CD4-positive, CD25-positive, alpha-beta regulatory T cell (primary cell): ENCODE measurements at places on chromosomes 16 and 17.

- peaks cover 48% of the 10 kb centered on the region for H3K4me1 ChIP-seq
- H3K36me3 ChIP-seq, result peaks cover 18% of the 10 kb centered on the region
- peak; percentile 96 for DNase-seq
- peak overlapping the region; percentile 32 for H3K4me3 ChIP-seq
- no peaks in the 10 kb centered on the region for H3K27me3 ChIP-seq
Observed at GRCh38 chr17:75036643-75037268, 10.0 kb downstream of the ATP5PD start.

DNA sequence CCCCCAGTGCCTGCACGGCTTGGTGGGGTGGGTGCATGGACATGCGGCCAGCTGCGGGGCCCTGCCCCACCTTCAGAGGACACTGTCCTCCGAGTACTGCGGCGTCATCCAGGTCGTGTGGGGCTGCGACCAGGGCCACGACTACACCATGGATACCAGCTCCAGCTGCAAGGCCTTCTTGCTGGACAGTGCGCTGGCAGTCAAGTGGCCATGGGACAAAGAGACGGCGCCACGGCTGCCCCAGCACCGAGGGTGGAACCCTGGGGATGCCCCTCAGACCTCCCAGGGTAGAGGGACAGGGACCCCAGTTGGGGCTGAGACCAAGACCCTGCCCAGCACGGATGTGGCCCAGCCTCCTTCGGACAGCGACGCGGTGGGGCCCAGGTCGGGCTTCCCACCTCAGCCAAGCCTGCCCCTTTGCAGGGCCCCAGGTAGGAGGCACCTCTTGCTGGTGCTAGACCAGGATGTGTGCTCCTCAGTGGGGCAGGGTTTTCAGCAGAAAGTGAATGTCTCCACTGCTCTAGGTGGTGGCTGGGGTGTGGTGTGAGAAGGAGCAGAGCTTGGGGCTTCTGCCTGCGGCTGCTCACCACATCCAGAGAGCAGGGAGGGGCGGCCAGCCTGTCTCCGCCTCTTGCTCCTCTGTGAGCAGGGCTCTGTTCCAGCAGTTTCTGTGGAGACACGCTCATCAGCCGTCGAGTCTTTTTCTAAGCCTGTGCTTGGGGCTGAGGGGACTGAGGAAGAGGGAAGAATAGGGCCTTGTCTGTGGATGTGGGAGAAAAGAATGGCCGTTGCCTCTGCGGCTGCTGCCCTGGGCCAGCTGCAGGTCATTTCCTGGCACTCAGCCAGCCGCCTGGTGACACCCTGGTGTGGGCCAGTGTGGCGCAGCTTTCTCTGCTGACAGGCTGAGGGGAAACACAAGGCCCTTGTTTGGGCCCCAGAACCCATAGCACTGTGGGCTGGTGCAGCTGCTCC, 2.2 kb downstream of the ZNF276 start:
- H3K36me3 ChIP-seq, result peaks cover 39% of the 10 kb centered on the region
- H3K27me3 ChIP-seq, result no peaks in the 10 kb centered on the region
- H3K27ac ChIP-seq, result peak overlapping the region; percentile 89
- peak overlapping the region; percentile 75 for H3K4me3 ChIP-seq
- peak; percentile 85 for DNase-seq

- H3K27ac ChIP-seq, result peak overlapping the region; percentile 1
- H3K27me3 ChIP-seq, result no peaks in the 10 kb centered on the region
- peaks cover 23% of the 10 kb centered on the region for H3K36me3 ChIP-seq
- no peak overlapping the region for H3K4me3 ChIP-seq
- peaks cover 15% of the 10 kb centered on the region for H3K4me1 ChIP-seq
- DNase-seq, result no peak
Observed at GRCh38 chr16:30523768-30524574, 2.4 kb downstream of the ZNF768 start.

- H3K27ac ChIP-seq, result no peak overlapping the region
- no peaks in the 10 kb centered on the region for H3K27me3 ChIP-seq
- DNase-seq, result no peak
- no peaks in the 10 kb centered on the region for H3K36me3 ChIP-seq
- no peak overlapping the region for H3K4me3 ChIP-seq
- no peaks in the 10 kb centered on the region for H3K4me1 ChIP-seq
Observed at GRCh38 chr16:59296888-59297287, 562.8 kb upstream of the GOT2 start.

DNA sequence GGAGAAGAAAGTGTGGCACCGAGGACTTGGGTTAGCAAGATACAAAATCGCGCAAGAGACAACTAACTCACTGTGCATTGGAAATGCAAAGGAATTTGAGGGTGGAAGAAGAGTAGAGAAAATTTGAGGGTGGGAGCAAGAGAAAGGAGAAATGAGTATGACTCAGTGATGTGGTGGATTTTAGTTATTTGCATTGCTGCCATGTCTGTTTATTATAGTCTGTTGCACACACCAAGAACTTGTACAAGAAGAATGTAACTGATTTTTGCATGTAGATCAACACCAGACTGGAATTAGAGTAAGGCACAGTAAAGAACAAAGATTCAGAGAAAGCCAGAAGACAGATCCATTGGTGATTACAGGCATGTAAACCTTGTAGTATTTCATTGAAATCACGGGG, 71.6 kb upstream of the SMIM36 start:
- DNase-seq, result no peak
- H3K27ac ChIP-seq, result no peak overlapping the region
- peaks cover 6% of the 10 kb centered on the region for H3K4me1 ChIP-seq
- H3K36me3 ChIP-seq, result no peaks in the 10 kb centered on the region
- H3K4me3 ChIP-seq, result no peak overlapping the region

- no peaks in the 10 kb centered on the region for H3K4me1 ChIP-seq
- H3K27ac ChIP-seq, result no peak within 1 kb of the TSS
- DNase-seq, result no peak
- no peaks in the 10 kb centered on the region for H3K36me3 ChIP-seq
- H3K4me3 ChIP-seq, result no peak within 1 kb of the TSS
Observed at GRCh38 chr16:78022347-78023060, at the start of gene CLEC3A. Gene CLEC3A, plus strand, starts transcription at chr16:78022548. Its CDS starts 79 bp downstream, at chr16:78022627.
